AG04450 (cell line): ENCODE measurements at places on chromosomes 11 and 22.

GRCh38 chr11:12354750-12355545, 22.4 kb upstream of the PARVA start:
- DNase-seq, result no peak

- no peak for DNase-seq
Measured at GRCh38 chr22:36753120-36753802, 22.7 kb downstream of the IFT27 start.

DNA sequence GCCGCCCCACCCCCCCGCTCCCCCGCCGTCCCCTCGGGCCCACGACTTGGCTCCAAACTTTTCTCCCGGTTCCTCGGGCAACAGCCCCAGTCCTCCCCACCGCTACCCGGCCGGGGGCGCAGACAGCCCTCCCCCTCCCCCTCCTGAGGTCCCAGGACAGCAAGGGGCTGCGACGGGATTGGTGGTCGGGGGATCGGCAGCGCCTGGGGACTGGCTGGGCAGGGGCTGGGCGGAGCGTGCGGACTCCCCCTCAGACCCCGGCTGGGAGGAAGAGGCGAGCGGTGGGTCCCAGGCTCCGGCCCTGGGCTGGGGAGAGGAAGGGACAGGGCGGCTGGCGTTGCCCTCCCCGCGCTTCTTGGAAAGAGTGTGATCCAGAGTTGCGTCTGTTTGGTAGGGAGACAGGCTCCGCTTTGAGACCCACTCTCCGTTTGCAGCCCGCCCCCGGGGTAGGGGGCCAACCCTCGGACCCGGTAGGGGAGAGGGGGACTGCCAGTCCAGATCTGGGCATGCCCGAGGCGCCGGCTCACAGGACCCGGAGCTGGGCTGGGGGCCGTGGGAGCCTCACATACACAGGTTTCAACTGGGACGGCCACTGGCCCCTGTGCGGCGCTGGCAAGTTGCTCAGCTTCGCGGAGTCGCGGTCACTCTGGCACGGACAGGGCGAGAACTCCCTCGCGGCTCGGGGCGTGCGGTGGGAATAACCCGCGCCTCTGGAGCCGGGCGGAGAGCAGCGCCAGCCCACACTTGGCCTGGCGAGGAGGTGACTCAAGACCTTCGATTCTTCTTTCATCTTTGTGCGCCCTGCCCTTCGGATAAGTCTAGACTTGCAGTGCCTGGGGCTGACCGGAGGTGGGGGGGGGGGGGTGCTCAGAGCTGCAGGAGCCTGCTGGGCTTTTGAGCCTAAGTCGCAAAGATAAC, 999 bp downstream of the TSKU start:
- DNase-seq, result no peak

- no peak for DNase-seq
Measured at GRCh38 chr11:110141812-110142211, 48.6 kb downstream of the ZC3H12C start.

DNA sequence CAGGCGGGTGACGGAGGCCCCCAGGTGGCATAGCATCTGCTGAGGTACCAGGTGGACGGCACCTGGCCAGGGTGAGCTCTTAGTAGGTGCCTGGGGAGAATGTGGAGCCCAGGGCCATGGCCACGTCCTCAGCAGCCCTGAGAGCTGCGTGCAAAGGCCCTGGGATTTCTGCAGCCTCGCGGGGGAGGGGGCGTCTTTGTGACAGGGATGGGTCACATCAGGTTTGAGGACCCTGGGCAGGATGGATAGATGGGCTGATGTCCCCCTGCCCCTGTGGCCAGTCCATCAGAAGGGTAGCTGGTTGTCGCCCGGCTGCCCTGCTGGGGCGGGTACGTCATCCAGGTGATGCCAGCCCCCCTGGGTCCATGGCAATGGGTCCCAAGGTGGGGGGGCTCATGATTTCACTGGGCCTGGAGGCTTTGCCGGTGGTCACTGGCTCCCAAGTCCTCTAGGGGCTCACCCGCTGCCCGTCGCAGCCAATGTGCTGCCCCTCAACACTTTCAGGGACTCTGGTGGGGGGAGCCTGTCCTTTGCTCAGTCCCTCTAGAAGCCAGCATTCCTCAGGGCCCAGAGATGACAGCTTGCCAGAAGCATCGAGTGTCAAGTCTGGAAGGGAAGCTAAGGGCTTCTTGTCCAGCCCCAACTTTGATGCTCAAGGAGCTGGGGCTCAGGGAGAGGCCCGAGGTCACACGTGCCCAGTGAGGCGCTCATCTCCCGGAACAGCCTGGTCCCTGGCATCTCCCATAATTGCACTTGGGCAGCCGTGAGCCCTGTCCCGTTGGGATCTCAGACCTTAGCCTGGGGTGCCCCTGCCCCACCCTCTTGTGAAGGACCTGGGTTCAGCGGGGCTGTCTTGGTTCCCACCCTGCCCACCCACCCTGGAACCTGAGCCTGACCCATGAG, 777 bp downstream of the TBX10 start:
- DNase-seq, result no peak

- DNase-seq, result no peak
Measured at GRCh38 chr11:133787379-133788141, 57.8 kb downstream of the SPATA19 start.

DNA sequence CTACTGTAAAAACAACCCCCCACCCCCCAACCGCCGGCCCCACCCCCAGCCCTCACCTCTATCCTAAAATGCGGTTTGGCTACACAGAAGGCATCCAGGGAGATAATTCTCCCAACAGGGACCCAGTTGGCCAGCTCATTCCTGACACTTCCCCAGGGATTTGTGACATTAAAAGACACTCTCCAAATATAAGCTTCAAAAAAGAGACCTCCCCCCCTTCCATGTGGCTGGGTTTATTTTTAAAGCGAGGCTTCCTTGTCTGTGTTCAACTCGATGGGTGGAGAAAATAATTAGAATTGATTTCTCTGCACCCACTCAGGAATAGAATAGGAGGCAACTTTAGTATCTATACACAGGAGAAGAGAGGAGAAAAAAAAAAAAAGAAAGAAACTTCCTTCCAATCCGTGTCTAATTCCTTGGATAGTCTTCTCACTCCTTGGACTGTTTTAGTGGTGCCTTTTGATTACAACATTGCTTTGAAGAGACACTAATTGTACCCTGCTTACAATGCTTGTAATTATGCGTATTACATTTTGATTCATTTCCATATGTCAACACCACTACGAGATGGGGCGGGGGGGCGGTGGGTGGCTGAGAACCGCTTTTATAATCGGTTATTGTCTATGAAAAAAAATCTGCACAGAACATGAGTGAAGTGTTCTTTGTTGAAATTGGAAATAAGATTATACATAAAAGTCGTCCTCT, 500.4 kb downstream of the MIAT start:
- no peak for DNase-seq

DNA sequence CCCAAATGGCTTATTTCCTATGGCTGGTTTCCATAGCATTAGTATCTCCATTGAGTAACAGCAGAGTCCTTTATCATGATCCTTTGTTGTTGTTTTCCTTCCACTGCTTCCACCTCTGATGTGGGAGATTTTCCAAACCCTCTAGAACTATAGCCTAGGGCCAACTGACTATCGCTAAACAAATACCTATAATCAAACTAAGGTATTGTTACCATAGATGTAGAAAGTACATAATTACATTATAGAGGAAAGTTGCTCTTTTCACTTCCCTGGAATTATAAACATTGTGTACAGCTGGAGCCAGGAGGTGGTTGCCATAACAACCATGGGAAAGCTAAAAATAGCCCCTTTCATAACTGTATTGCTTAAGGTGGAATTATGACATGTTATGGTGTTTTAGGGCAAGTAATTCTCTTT, 47.0 kb upstream of the ALKBH3 start:
- DNase-seq, result peak; percentile 76

DNA sequence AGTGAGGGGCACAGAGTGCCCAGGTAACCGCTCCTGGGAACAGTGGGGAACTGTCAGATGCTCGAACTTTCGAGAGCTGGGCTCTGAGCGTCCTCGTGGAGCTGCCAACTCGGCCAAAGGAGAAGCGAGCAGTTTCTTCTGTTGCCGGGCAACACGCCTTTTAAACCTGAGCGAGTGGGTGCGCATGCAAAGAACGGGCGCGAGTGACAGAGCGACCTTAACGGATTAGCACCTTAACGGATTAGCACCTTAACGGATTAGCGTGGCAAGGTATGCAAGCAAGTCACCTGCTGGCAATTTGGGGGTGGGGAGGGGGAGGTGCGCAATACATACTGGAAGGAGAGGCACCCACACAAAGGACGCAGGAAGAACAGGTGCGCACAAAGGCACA, 61.8 kb upstream of the PRODH start:
- no peak for DNase-seq

- no peak for DNase-seq
Measured at GRCh38 chr11:112523477-112523876, 262.8 kb upstream of the PLET1 start.

GRCh38 chr22:26568207-26568706, 21.7 kb downstream of the TPST2 start:
- no peak for DNase-seq

GRCh38 chr11:71992136-71992730, 6.5 kb upstream of the IL18BP start:
- no peak for DNase-seq

GRCh38 chr11:115939731-115940421, 435.7 kb upstream of the CADM1 start:
- DNase-seq, result no peak

GRCh38 chr11:102307727-102308038, 9.6 kb upstream of the BIRC3 start:
- no peak for DNase-seq

- no peak for DNase-seq
Measured at GRCh38 chr11:9899676-9900075, 235.8 kb downstream of the SWAP70 start.

DNA sequence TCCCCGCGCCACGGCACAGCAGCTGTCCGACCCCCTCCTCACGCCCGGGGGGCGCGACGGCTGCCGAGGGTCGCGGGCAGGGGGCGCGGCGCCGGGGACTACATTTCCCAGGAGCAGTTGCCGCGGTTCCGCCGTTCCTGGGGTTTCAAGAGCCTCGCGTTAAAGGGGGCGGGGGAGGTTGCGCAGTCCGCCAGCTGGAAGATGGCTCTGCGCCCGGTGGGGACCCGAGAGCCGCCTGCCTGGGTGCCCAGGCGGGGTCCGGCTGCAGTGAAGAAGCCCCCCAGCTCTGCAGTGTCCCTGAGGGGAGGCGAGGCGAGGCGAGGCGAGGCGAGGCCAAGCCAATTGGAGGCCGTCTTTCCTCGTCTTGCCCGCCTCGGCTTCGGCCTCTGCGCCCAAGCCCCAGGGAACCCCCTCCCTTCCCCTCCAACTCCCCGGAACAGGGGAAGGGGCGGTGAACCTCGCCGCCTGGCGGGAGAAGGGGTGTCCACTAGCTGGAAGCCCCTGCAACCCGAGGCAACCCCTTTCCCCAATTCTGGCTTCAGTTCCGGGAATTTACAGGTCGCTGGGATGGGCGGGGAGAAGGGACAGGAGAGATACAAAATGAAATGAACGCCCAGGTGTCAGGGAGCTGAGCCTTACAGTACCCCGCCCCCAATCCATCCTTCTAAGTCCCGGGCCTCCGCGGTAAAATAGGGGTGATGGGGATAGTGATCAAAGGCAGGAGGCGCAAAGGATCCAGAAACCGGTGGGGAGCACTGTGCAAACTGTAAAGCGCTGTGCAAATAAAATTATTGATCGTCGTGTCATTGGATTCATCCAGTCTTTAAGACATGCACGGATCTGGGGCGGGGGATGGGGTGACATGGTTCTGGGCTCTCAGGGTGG, 5.2 kb upstream of the GCAT start:
- no peak for DNase-seq

- peak; percentile 48 for DNase-seq
Measured at GRCh38 chr11:19232910-19233503, 7.7 kb downstream of the E2F8 start.

- no peak for DNase-seq
Measured at GRCh38 chr22:27975381-27976013, 56.4 kb upstream of the PITPNB start.

- DNase-seq, result no peak
Measured at GRCh38 chr11:11757909-11758308, 83.9 kb upstream of the USP47 start.

DNA sequence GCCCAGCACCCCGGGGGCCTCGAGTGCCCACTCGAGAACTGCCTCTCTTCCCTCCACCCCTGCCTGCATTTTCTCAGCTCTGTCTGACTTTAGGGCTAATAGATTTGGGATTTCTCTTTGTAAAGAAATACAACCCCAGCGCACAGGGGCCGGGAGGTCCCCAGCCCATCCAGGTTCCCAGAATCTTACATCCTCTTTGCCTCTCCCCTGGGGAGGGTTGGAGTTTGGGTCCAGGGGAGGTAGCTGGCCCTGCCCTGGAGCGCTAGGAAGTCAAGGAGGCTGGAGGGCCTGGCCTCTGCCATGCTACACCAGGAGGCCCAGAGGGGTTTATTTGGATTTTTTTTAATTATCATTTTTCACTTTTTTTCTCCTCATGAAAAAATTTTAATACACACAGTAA, 65.7 kb upstream of the LMO1 start:
- no peak for DNase-seq

- DNase-seq, result no peak
Measured at GRCh38 chr11:14386895-14387480, 28.0 kb upstream of the RRAS2 start.

- no peak for DNase-seq
Measured at GRCh38 chr11:69382131-69383128, 88.5 kb downstream of the MYEOV start.

GRCh38 chr11:66192181-66192863, 76.1 kb upstream of the RAB1B start:
- DNase-seq, result no peak

- no peak for DNase-seq
Measured at GRCh38 chr22:19595532-19595931, 71.3 kb upstream of the CLDN5 start.

DNA sequence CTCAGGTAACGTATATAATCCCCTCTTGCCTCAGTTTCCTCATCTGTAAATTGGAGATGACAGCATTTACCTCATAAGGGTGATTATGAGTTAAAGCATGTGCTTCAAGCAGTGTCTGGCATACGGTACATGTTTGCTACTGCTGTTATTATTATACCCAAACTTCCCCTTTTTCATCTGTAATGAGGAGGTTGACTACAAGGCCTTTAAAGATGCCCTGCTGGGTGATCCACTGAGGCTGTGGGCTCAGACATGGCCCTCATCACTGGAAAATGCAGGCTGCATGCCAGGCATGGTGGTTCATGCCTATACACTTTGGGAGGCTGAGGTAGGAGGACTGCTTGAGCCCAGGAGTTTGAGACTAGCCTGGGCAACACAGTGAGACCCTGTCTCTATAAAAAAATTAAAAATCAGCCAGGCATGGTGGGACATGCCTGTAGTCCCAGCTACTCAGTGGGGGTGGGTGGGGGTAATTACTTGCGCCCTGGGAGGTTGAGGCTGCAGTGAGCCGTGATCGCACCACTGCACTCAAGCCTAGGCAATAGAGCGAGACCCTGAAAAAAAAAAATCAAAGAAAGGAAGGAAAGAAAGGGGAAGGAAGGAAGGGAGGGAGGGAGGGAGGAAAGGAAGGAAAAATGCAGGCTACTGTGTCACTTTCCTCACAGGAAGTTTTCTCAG, 4.3 kb downstream of the PIK3IP1 start:
- no peak for DNase-seq
